Mammary microvascular endothelial cell (primary cell): ENCODE measurements at places on chromosomes 12 and 14. TPM values are rescaled to one million over a fixed set of nuclear protein-coding genes. Genes with fewer than 3 reads are reported as not detected.

Gene RTN1
- total RNA-seq = 0.25 and 0.87 TPM in 2 replicates

Gene PTPRB
- total RNA-seq = 53.5 and 63.4 TPM in 2 replicates

Gene UNC119B
- total RNA-seq = 14.7 and 20.8 TPM in 2 replicates

Gene GPR135
- 0.74 and 0.93 TPM in 2 replicates for total RNA-seq

Gene TAS2R19
- 0.39 and 0.53 TPM in 2 replicates for total RNA-seq

Gene C12orf75
- total RNA-seq = 81.4 and 89.5 TPM in 2 replicates

Gene TIMELESS
- 21.9 and 23.5 TPM in 2 replicates for total RNA-seq
